ENCODE measurements at places on chromosomes 13 and 19. TPM values are rescaled to one million over a fixed set of nuclear protein-coding genes. Genes with fewer than 3 reads are reported as not detected.

The KL gene
- 0.25 TPM for total RNA-seq

The CEACAM6 gene
- total RNA-seq, result not detected

The ZNF714 gene
- total RNA-seq, result 22.0 TPM

The MCEMP1 gene
- not detected for total RNA-seq

GRCh38 chr13:57552437-57552836 is 79.1 kb upstream of the PCDH17 start:
- DNase-seq, result no peak

DNA sequence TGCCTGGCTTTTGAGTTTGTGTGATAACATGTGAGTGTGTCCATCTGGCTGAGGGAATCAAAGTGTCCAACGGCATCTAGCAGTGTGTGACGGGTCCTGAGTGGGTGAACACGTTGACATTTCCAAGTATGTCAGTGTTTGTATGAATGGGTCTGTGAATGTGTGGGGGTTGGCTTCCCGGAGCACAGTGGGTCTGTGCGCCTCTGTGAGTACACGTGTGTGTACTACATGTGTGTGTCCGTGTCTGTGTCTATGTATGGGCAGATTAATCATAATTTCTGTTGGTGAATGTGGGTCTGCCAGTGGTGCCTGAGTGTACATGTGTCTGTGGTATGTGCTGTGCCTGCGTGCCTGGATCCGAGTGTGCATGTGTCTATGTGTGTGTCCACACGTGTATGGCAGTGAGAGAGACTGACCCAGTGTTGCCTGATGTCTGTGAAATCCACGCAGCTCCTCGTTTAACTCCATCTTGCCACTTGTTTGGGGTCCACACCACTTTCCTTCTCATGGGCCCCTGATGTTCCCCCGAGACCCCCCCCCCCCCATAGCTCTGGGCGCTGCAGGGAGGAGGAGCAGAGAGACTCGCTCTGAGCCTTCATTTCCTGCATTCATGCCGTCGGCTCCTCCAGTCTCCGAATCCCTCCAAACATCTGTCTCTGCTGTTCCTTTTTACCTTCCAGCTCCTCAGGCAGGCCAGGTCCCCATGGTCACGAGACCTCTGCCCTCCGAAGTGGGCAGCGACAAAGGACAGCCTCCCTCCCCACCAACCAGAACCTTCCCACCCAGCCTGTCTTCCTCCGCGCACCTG is 5.3 kb downstream of the CCDC8 start:
- no peak for DNase-seq

All from activated CD4-positive, alpha-beta T cell treated with anti-CD3 and anti-CD28 coated beads, Interleukin-2, amount 10 ng/mL, durations not matched to agents 7 days and 5 days (primary cell).